ENCODE measurements at places on chromosomes 6 and 20.

DNA sequence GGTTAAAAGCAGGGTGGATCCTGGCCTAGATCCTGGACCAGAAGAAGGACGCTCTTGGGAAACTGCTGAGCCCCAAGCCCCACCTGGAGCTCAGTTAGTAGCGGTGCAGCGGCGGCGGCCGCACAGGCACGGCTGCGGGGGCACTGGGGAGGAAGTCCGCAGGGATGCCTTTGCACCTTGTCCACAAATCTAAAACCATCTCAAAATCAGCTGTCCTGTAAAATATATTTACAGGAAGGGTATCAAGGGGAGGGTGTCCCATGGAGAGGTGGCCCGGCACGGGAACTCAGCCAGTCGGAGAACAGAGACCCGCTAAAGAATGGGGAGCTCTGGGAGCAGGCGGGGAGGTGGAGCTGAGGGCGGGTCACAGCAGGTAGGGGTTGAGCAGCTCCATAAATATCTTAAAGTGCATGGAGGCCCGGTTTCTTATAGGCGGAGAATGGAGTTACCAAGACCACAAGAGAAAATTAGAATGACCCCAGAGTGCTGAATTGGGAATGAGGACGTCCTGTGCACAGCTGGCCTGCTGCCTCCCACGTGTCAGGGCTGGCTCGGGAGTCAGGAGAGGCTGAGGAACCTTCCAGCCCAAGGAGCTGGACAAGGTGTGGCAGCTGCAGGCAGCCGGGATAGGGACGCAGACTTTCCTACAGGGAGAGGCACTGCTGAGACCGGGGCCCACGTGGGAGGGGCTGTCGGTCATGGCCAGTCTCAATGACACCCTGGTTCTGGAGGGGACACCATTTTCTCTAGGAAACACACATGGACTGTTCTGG lies 8.0 kb downstream of the MTG2 start:
- no peak for DNase-seq

DNA sequence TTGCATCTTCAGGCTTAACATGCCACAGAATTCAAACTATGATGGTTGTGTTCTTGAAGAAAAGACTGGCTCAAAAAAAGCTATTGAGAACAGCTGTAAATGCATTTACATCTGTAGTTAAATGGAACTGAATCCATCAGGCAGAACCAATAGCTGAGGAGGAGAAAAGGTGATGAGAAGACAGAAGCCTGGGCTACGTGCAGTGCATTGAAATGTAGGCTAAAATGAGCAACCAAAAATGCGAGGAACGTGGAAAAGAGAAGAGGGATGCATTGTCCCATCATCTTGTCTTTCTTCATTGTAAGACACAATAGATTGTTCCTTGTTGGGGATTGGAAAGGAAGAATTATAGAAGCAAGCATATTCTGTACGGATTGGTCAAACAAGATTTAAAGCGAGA lies 13.8 kb upstream of the HDDC2 start:
- no peak for DNase-seq

DNA sequence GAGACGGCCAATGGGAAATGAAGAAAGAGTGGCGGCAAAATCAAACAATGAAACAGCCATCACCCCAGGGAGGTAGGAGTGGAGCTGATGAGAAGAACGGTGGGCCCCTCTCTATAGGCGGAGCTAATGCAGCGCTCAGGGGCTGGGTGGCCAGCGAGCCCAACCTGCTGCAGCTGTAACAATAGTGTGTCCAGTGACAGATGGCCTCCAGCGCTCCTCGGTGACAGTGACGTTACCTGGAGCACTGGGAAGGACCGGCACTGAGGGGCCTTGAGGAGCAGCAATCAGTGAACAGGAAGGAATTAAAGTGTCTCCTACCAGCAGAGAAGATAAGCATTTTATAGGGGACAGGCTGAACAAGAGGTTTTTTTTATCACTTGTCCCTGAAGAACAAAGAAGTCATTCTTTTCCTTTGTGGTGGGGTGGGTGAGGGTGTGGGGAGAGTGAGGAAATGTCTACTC lies 81.6 kb downstream of the FOXA2 start:
- no peak for DNase-seq

DNA sequence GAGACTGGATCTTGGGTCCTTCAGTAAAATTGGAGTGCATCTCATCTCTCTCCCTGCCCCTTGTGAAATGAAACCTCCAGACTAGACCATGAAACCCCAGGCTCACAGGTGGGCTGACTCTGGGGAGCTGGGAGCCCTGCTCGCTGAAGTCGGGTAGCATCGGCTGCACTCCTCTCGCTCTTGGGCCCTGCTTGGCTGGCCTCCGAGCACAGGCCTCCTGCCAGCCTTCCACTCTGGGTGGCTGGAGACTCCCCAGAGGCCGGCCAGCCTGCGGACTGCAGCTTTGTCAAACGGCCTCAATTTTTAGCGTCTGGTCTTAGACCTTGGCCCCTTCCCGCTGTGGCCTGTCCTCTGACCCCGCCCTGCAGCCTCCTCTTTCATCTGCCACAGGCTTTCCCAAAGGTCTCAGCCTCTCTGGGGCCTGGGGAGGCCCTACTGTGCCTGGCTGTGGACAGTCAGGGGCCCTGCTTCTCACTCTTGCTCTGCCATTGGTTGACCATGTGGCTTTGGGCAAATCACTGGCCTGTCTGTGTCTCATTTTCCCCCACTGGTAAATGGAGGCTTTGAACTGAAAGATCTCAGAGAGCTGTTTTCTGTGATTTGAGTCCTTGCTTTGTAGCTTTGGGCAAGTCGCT lies 45.1 kb downstream of the SRC start:
- DNase-seq = no peak

- DNase-seq = no peak
These were observed 14.9 kb downstream of the NEDD9 start for GRCh38 chr6:11217360-11218101.

DNA sequence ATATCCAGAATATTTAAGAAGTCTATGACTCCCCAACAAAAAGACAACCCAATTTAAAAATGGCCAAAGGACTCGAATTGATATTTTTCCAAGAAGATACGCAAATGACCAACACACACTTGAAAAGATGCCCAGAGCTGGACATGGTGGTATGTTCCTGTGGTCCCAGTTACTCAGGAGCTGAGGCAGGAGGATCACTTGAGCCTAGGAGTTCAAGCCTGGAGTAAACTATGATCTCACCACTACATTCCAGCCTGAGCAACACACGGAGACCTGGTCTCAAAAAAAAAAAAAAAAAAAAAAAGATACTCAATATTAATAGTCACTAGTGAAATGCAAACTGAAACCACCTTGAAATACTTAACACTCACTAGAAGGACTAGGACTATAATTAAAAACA lies 12.2 kb upstream of the ARMC2 start:
- no peak for DNase-seq

GRCh38 chr6:8481727-8482126 lies 46.4 kb upstream of the SLC35B3 start:
- no peak for DNase-seq

- DNase-seq = no peak
These were observed 175.8 kb downstream of the GMPR start for GRCh38 chr6:16414205-16414604.

- DNase-seq = no peak
These were observed 108.4 kb upstream of the SIM1 start for GRCh38 chr6:100573166-100573565.
